Right lobe of liver (tissue), 6 donors: ENCODE measurements at places on chromosomes 11 and 22. TPM values are rescaled to one million over a fixed set of nuclear protein-coding genes. Genes with fewer than 3 reads are reported as not detected.

GRCh38 chr11:31764766-31765165 lies 46.4 kb downstream of the PAX6 start:
- DNase-seq, result no peak
- no peaks in the 10 kb centered on the region for H3K36me3 ChIP-seq
- no peak overlapping the region for H3K4me3 ChIP-seq

- H3K4me1 ChIP-seq, result no peaks in the 10 kb centered on the region
- H3K27me3 ChIP-seq, result no peaks in the 10 kb centered on the region
- DNase-seq, result no peak
- H3K4me3 ChIP-seq, result no peak overlapping the region
Measured at GRCh38 chr11:24070435-24070834, 426.4 kb upstream of the LUZP2 start.

DNA sequence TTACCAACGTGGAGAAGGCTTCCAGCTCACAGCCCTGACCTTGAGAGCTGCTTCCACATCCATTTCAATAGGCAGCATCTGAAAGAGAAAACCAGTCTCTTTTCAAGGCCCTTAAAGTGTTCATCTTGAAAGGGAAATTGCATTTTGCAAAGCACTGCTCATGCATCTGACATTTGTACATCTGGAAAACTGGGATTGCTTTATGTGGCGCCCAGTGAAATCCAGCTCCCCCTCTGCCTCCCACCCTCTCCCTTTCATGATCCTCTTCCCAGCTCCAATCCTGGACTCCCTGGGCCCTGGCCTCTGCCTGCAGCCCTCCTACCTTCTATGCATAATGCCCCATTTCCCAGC lies 17.4 kb downstream of the TP53AIP1 start:
- H3K27me3 ChIP-seq, result no peaks in the 10 kb centered on the region
- H3K27ac ChIP-seq, result no peak overlapping the region
- no peaks in the 10 kb centered on the region for H3K4me1 ChIP-seq

DNA sequence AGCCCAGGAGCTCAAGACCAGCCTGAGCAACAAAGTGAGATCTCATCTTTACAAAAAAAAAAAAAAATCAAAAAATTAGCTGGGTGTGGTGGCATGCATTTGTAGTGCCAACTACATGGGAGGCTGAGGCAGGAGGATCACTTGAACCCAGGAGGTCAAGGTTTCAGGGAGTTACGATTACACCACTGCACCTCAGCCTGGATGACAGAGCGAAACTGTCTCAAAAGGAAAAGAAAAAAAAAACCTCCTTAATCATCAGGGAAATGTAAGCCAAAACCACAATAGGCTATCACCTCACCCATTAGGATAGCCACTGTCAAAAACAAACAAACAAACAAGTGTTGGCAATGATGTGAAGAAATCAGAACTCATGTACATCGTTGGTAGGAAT lies 13.4 kb downstream of the DGCR2 start:
- peaks cover 22% of the 10 kb centered on the region for H3K4me1 ChIP-seq
- DNase-seq, result no peak
- H3K4me3 ChIP-seq, result no peak overlapping the region
- H3K27me3 ChIP-seq, result no peaks in the 10 kb centered on the region

DNA sequence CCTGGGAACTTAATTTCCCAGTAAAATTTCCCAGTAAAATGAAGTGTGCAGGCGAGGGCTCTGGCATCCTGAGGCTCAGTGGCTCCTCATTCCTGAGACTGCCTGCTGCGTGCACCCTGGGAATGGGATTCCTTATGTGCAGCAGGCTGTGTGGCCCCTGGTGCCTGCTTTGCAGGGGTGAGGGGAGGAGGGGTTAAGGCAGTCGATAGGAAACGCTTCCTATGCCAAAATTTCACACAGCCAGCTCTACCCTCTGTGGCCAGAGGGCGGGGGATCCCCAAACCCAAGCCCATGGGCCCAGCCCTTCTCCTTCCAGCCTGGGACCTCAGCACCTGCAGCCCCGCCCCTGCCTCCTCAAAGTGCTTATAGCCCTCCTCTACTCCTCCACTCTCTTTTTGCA lies 12.1 kb upstream of the BAIAP2L2 start:
- DNase-seq, result no peak
- no peaks in the 10 kb centered on the region for H3K36me3 ChIP-seq
- no peak overlapping the region for H3K4me3 ChIP-seq
- no peaks in the 10 kb centered on the region for H3K4me1 ChIP-seq

- H3K27me3 ChIP-seq, result no peaks in the 10 kb centered on the region
- H3K27ac ChIP-seq, result no peak overlapping the region
- no peak overlapping the region for H3K4me3 ChIP-seq
Measured at GRCh38 chr11:75689863-75690609, 21.2 kb upstream of the MAP6 start.

- H3K27ac ChIP-seq, result peak overlapping the region; percentile 57
- H3K27me3 ChIP-seq, result no peaks in the 10 kb centered on the region
- no peaks in the 10 kb centered on the region for H3K36me3 ChIP-seq
Measured at GRCh38 chr11:57513911-57514537, 1.5 kb downstream of the SLC43A1 start.

SCGB1A1 gene
- total RNA-seq, result not detected

UPK3A gene
- total RNA-seq, result not detected

SFI1 gene
- 8.9 TPM for total RNA-seq

RIC3 gene
- 3.5 TPM for total RNA-seq

ART5 gene
- 0.35 TPM for total RNA-seq

TTLL1 gene
- 0.97 TPM for total RNA-seq

TSPAN18 gene
- 10.6 TPM for total RNA-seq
